ENCODE measurements at places on chromosomes 4 and X.

- no peak for DNase-seq
These were observed at the start of gene IRAK1 for GRCh38 chrX:154019633-154020528. Gene IRAK1 (minus strand): TSS chrX:154019902. CDS start chrX:154019812, 90 bp downstream.

GRCh38 chr4:144903953-144904711 is 193.9 kb downstream of the ANAPC10 start:
- DNase-seq, result no peak

- DNase-seq, result no peak
These were observed 84.6 kb upstream of the DHX15 start for GRCh38 chr4:24668956-24669355.

- no peak for DNase-seq
These were observed 171.8 kb downstream of the SOWAHB start for GRCh38 chr4:76726176-76726575.

DNA sequence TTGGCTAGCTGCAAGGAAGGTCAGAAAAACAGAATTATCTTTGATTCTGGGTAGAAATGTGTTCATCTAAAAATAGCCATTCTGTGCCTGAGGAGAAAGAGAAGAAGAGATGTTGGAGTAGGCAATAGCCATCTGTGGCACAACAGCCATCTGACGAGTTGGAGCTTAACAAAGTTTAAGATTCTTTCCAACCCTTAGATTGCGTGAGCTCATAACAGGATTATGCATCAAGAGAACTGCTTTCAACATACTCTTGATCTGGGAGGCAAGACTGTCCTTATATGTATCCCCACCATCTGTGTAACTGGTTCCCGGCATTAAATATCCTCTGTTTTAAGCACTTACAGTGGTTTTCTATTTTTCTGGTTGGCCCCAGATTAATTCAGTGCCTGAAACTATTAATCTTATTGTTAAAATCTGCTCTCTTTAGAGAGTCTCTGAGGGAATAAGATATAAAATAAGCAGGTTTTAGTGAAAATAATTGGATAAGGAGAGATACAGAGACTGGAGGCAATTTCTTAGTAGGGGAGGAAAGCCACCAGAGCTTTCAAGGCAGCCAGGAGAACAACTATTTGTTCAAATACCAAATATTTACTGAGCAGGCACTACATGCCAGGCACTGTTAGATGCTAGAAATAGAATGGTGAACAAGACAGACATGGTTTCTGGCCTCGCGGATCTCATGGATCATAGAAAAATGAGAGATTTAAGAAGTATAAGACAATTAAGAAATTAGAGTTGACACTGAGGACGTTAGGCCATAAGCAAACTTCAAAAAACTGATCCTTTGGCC is 398.0 kb downstream of the SMARCA1 start:
- DNase-seq, result no peak

DNA sequence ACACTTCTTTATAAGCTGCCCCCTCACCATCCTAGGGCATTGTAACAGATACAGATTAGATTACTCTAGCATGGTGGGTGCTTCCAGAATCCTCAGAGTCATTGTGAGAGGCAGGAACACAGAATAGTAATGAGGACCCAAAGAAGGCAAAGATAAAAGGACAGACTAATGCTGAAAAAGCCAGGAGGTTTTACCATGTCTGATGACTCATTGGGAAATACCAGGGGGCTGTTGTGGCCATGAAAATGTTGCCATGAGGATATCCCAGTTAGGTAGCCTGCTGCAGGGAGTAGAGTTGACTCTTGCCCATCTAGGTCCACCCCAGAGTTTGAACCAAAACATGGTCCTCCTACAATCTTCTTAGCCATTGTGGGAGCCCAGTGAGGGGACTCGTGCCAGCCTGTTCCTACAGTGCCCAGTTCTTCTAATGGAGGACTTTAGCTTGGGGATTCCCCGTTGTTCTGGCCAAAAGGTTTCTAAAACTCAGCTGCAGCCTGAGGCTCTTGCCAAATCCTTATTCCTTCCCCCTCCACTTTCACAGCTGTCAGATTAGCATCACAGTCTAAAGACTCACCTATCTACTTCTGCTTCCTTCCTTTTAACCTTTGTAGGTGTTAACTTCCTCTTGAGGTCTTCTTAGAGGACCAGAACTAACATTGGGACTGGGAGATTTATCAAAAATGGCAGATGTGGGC is 586.0 kb upstream of the AADAT start:
- no peak for DNase-seq

DNA sequence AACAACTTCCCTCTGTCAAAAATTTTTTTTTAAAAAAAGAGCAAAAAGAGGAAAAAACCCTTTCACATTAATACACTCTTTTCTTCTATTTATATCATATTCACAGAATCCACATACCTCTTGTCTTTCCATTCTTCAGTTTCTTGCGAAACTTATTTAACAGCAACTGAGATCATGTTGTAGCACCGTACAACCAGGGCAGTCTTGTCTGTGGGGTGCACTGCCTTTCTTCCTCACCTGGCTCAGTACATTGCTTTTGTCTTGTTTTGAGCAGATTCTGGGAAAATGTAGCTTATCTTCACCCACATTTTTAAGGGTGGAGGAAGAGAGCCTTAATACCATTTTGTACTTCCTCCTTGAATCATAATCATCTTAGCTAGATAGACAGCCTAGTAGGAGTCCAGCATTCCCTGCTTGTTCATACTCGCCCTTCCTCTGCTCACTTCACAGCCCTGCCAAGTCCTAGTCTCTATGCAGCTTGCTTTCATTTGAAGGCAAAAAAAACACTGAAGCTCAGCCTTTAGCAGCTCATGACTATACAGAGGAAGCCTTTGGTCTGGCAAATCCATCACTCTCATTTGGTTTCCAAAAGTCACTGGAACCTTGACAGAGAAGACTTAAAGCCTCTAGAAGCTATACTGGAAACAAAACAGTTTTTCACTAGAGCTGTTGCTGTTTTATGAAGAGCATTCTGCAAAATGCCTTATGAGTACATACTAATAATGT is 140.6 kb upstream of the BANK1 start:
- DNase-seq, result no peak

- no peak for DNase-seq
These were observed 104.2 kb upstream of the MSX1 start for GRCh38 chr4:4755306-4755705.

- DNase-seq, result no peak
These were observed 77.7 kb downstream of the TSPAN7 start for GRCh38 chrX:38638952-38639529.

DNA sequence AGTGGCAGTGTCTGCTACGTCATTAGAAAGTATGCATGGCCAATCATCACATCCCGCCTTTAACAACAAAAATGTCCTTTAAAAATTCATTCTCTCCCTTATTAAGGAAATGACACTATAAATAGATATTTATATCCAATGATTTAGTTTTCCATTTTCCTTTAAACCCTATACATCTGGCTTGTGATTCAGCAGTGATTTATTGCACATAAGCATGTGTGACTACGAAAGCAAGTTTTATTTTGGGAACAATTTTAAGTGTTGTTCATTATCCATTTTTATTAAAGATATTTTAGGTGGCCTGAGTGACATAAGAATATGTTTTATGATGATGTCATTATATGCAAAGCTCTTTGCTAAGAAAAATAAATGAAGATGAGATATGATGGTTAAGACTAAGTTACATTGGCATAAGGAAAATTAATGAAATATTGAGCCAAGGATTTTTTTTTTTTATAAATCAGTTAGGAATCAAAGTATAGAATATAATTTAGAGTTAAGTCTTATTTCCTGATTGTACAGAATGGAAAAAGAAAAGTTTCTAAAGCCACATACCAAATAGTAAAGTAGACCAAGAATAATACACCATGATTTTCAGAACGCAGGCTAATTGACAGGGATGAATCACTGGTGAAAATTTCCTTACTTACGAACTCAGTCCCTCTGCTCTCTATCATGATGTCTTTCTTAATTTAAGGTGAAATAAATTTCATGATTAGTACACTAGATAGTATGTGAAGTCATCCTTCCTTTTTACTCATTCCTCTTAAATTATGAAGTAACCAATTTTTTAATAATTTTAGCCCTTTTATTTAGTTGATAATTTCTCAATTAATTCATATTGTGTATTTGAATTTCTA is 822.4 kb downstream of the FAT4 start:
- no peak for DNase-seq

DNA sequence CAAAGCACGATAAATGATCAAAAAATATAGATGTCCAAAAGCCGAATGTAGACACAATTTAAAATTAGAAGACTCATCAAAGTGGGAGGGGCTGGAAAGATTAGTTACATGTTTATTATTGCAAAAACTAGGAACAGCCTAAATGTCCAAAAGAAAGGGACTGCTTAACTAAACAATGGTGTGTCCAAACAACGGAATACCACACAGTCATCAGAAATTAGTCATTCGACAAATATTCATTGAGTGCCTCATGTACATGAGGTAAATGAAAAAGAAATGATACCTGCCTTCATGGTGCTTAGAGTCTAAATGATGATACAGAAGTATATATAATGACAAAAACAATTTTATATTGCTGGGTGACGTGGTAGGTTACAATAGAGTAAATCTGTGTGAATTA is 139.7 kb downstream of the MAML3 start:
- no peak for DNase-seq

DNA sequence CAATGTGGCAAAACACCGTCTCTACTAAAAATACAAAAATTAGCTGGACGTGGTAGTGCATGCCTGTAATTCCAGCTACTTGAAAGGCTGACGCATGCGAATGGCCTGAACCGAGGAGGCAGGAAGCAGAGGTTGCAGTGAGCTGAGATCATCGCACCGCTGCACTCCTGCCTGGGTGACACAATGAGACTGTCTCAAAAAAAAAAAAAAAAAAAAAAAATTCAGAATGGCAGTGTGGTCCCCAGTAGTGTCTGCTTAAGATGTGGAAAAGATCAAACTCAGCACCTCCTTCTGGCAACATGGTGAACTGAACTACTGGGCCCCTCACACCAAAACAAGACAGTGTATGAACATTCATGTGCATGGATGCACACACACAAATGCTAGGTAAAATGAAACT is 32.2 kb downstream of the SMS start:
- DNase-seq, result no peak

- no peak for DNase-seq
These were observed 77.6 kb downstream of the NWD2 start for GRCh38 chr4:37322122-37322521.

DNA sequence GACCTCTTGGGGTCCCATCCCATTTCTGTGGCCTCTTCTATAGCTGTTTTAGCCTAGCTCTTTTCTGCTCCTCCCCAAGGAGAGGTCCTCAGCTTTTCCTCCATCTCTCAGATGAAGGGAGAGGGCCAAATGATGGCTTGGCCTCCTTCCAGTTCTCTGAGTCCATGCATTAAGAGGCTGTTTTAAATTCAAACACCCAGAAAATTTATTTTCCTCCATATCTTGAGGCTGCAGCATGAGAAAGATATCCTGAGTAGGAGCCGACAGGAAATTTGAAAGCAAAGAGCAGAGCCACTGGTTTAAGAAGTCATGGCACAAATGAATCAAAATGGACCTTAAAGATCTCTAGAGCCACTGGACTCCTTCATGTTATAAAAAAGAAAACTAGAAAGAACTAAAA is 558.8 kb downstream of the MID1IP1 start:
- DNase-seq, result no peak

GRCh38 chr4:180099957-180100356 is 2143.2 kb upstream of the TENM3 start:
- no peak for DNase-seq

DNA sequence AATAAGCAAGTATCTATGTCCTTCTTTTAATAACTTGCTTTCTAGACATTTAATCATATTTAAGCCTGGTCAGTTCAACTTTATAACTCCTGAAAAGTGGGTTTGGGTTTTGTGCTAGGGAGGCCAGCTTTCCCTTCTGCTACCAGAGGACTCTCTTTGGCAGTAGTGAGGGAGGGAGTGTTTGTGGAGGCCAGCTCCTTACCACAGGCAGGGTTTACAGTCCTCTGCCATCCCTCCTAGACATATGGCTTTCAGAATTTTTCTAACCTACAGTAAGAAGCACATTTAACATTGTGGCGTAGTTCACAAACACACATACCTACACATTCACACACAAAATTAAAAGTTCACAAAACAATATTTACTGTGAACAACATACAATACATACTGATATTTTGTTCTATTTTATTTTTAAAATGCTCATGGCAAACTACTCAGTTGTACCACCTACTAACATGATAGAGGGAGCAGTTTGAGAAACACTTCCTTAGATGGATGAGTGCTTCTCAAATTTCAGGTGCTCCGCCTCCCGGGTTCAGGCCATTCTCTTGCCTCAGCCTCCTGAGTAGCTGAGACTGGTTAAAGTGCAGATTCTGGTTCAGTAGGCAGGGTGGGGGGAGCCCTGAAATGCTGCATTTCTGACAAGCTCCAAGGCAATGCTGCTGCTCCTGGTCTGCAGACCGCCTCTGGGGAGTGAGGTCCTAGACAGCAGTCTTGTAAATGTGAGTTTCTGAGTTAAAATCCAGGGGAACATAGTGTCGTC is 86.7 kb downstream of the PTTG2 start:
- DNase-seq, result no peak

DNA sequence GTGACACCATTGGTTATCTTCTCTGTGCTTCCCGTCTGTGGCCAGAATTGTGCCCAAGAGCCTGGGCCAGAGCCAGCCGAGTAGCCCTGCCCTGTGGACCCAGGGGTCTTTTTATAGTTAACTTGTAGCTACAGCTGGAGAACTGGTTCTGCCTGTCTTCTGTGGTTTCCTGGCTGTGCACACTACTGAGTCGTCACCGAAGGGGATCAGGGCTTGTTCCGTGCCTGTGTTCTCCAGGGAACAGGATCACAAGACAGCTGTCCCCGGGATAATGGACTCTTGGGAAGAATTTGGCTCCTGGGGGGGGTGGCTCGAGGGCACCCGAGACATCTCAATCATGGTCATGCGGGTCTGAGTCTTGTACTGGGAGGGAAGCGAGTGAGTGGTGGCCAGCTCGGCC is 22.1 kb upstream of the OPN1LW start:
- DNase-seq, result peak; percentile 84

- DNase-seq, result no peak
These were observed 128.8 kb downstream of the COMMD8 start for GRCh38 chr4:47334652-47335051.

- DNase-seq, result no peak
These were observed 11.8 kb upstream of the TASL start for GRCh38 chrX:30589146-30589888.

- DNase-seq, result no peak
These were observed 44.9 kb upstream of the SLC25A31 start for GRCh38 chr4:127685292-127685691.

- DNase-seq, result no peak
These were observed at the start of gene IL15 for GRCh38 chr4:141636082-141636770. Gene IL15 (plus strand): TSS chr4:141636583. CDS start chr4:141719465, 82,882 bp downstream.

DNA sequence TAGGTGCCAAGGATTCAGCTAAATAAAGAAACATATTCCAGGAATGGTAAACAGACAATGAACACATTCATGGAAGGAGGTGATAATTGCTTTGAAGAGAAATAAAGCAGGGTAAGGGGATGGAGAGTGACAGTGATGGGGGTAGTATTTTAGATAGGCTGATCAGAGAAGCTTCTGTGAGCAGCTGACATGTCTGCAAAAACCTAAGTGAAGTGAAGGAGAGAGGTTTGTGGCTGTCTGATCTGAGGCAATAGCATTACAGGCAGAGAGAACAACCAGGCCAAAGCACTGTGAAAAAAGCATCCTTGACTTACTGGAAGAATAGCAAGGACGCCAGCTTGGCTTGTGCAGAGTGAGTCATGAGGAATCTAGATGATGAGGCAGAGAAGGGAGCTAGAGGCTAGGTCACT is 271.9 kb upstream of the GATB start:
- DNase-seq, result peak; percentile 22

- no peak for DNase-seq
These were observed 129.3 kb upstream of the FAT1 start for GRCh38 chr4:186852964-186853391.

GRCh38 chrX:155673338-155673737 is 60.6 kb upstream of the TMLHE start:
- DNase-seq, result no peak

GRCh38 chr4:146159384-146160058 is 16.0 kb upstream of the LSM6 start:
- no peak for DNase-seq

Measured in retinal pigment epithelial cell (primary cell).